ENCODE measurements at places on chromosomes 2 and 18.

DNA sequence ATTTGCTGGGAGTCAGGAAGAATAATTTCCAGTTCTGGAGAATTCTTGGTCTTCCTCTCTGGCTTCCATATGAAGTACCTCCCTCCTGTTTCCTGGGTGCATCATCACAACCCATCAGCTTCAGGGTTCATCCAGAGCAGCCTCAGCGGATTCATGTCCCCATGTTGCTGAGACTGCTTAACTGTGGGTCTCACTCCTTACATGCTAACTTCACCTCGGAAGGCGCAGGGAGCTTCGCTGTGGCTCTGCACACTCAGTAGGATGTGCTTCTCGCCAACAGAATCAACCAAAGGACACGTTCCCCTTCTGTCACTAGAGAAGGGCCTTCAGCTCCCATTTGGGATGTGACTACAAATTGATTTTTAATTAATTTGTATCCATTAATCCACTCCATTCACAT lies 24.2 kb downstream of the FBLN7 start:
- no peak for DNase-seq

DNA sequence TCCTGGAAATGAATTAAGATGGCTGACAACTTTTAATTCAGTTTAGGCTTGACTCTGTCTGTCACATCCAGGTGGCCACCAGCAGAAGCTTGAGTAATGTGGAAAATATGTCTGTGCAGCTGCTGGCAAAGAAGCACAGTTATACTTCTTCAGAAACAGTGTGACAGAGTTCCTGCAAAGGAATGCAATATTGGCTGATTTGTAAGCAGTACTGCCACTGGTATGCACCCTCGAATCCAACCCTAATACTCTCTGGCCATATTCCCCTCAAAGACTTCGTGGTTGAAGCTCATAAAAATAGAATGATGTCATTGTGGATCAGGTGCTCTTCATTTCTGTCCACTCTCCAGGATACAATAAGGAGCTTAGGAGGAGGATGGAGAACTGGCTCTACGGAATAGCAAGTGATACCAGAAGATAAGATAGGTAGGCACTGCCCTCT lies 86.2 kb downstream of the METTL8 start:
- DNase-seq, result no peak

- no peak for DNase-seq
Observed at GRCh38 chr2:220767591-220768255, 804.4 kb downstream of the EPHA4 start.

GRCh38 chr2:207473049-207473930 lies 56.5 kb upstream of the CREB1 start:
- peak; percentile 54 for DNase-seq

GRCh38 chr2:42638080-42638784 lies 69.8 kb downstream of the MTA3 start:
- no peak for DNase-seq

DNA sequence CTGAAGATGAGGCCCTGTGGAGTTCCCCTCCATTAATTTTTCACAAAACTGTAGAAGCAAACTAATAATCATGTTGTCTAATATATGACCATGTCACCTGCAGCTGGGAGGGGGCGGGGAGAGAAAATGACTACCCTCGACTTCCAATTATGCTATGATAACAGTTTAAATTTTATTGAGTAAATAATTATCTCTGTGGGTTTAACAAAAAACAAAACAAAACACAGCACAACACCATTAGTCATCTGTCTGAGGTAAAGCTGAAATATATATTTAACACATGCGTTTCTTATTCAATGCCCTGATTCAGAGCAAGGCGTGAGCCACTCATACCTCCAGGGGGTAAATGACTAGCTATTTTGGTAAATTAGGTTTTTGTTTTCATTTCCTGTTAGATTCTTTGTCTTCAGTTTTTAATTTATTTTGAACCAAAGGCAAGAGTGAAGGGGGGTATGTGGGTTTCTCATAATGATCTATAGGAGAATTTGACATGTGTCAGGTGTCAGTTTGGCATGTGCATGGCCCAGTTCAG lies 77.4 kb upstream of the ZCCHC2 start:
- no peak for DNase-seq

DNA sequence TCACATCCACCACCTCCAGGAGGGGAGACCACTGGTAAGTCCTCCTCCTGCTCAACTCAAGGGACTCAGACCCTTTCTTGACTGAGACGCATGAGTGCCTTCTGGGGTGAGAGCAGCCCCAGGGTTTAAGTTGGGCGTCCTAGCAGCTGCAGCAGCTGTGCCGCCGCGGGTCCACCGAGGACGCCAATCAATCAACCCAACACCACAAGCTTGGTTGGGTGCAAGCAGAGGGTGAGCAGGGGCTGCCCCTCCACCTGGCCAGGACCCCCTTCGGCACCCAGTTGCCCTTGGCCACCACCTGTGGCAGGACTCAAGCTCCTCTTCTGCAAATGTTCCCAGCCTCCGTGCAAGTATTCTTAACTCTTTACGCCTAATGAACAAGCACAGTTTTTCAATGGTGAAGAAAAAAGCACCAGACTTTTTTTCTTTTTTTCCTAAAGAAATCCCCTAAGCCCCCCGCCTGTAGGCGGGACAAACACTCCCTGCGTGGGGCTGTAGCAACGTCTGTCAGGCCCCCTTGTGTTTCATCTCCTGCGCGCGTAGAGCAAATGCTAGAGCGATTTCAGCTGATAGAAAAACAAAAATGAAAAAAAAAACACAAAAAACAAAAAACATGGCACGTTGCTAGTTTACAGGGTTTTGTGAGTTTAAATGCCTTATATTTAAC lies 197.1 kb downstream of the LOXHD1 start:
- no peak for DNase-seq

DNA sequence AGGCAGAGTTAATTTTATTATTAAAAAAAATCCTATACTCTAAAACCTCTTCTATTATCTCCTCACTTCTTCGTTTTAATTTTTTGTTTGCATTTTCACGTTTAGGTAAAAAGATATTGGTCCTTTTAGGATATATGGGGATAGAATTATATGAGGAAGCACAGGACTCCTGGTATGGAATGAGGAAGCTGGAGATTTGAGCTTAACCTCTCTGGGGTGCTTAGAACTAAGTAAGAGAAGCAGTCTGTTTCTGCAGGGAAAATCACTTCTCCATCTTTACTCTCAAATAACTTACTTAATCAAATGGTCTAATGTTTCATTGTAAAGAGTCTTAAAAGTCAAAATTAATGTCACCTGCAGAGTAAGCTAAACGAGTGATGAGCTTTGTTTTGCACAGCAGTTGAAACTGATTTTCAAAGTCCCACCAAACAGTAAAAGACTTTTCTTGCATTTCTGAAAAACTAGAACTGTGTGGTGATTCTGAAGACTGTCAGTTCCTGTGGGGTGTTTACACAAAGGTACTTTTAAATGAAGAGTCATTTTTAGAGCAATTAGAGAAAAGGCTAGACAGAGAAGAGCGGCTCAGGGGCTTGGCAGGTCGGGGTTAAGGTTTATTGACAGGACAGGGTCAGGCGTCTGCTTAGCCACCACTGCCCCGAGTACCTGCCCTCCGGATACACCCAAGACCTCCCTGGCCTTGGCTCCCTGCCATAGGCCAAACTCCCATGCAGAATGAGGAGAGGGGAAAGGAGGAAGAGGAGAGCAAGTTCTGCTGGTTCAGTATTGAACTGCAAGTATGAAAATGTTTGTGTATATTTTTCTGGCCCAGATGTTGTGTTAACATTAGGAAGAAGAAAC lies 21.6 kb downstream of the METAP1D start:
- no peak for DNase-seq

GRCh38 chr2:11203480-11203879 lies 48.2 kb downstream of the SLC66A3 start:
- DNase-seq, result no peak

GRCh38 chr2:188415754-188416083 lies 124.0 kb downstream of the GULP1 start:
- no peak for DNase-seq

GRCh38 chr18:5518899-5519371 lies 24.9 kb downstream of the EPB41L3 start:
- DNase-seq, result no peak

- DNase-seq, result no peak
Observed at GRCh38 chr2:227545990-227546389, 52.7 kb upstream of the SCYGR2 start.

GRCh38 chr2:169036736-169037440 lies 5.8 kb upstream of the ABCB11 start:
- DNase-seq, result no peak

- DNase-seq, result no peak
Observed at GRCh38 chr2:18924386-18924785, 335.0 kb upstream of the NT5C1B start.

GRCh38 chr2:180983468-180984242 lies 3.2 kb downstream of the UBE2E3 start:
- DNase-seq, result no peak

- DNase-seq, result no peak
Observed at GRCh38 chr2:29206941-29207340, 91.7 kb downstream of the CLIP4 start.

DNA sequence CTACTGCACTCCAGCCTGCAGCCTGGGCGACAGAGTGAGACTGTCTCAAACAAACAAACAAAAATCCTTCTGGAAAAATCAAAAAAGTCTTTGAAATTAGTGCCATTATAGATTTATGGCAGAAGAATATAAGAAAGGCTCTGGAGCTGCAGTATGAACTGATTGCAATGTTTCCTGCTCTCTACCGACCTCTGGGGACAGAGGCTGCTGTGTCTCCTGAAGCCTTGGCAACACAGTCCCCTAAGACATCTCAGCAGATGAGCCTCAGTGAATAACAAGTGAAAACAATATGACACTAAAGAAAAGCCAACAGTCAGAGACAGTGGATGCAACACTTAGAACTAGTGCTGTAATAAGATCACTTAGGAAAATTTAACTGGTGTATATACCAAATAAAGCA lies 494.9 kb upstream of the LRATD1 start:
- DNase-seq, result no peak

- no peak for DNase-seq
Observed at GRCh38 chr2:82320296-82320695, 2015.7 kb upstream of the LRRTM1 start.

- DNase-seq, result no peak
Observed at GRCh38 chr18:79386547-79386946, 9.2 kb upstream of the NFATC1 start.

DNA sequence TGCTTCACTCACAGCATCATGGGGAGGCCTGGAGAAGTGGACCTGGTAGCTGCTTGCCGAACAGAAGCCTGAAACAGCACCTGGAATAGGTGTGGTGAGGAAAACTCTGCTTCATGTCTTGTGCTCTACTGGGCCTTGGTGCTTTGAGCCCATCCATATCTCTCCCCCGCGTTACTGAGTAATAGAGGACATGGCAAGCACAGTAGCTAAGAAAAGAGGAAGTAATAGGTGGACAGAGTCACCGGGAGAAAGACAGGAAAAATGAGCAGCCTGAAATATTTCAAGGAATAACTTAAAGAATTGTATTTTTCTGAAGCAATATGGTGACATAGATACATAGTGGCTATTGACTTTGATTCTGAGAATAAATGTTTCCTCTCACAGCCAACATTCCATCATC lies 14.0 kb upstream of the HNMT start:
- DNase-seq, result no peak

GRCh38 chr2:207408086-207408794 lies 121.5 kb upstream of the CREB1 start:
- peak; percentile 82 for DNase-seq

Data from NCI-H2107 (cell line).